Activated T-helper 2 cell treated with anti-CD3 and anti-CD28 coated beads, Interferon-gamma antibody, Interleukin-2, Interleukin-4, amounts not matched to agents 10 μg/mL and 5 μg/mL and 100 μg/mL, durations not matched to agents 14 hours and 24 hours and 36 hours (primary cell): ENCODE measurements at places on chromosomes 6 and 20. TPM values are rescaled to one million over a fixed set of nuclear protein-coding genes. Genes with fewer than 3 reads are reported as not detected.

Gene ERVFRD-1
- total RNA-seq, result not detected in 2 replicates

Gene KIAA1755
- total RNA-seq, result not detected in 2 replicates

Gene DAAM2
- not detected in 2 replicates for total RNA-seq

- DNase-seq, result no peak
Measured at GRCh38 chr6:2563635-2564034, 187.1 kb downstream of the MYLK4 start.

GRCh38 chr6:151408858-151409257, 17.5 kb upstream of the ZBTB2 start:
- no peak for DNase-seq

- no peak for DNase-seq
Measured at GRCh38 chr6:57162028-57162427, 10.1 kb upstream of the BAG2 start.

- no peak for DNase-seq
Measured at GRCh38 chr20:5621305-5621704, 128.9 kb upstream of the SHLD1 start.

- no peak for DNase-seq
Measured at GRCh38 chr20:35299780-35300179, 7.6 kb upstream of the FAM83C start.

DNA sequence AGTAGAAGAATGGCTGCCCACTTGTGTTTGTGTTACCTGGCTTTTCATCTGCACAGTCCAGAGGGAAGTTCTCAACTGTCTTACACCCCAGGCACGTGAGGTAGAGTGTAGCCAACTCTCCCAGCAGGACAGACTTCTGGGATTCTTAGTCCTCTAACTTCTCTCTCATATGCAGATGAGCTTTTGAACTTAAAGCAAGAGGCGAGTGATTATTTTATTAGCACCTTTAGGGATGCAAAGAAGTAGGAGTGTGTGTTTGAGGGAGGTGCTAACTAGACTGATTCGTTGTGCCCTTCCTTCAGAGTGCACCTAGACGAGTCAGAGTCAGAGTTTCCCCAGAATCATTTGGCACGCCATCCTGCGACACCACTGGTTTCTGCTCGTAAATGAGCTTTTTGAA, 10.8 kb downstream of the CDYL start:
- DNase-seq, result no peak

DNA sequence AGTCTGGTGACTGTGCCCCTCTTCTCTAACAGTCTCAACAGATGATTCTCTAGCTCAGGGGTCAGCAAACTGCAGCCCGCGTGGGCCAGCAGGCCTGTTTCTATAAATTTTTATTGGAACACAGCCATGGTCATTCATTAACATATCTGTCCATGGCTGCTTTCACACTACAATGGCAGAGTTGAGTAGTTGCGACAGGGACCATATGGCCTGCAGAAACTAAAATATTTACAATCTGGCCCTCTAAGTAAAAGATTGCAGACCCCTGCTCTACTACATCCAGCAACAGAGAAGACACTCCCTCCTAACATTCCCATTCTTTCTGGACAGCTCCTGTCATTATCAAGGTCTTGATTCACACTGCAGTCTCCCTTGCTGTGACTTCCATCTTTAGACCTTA, 45.2 kb downstream of the PLAGL2 start:
- no peak for DNase-seq

- DNase-seq, result no peak
Measured at GRCh38 chr6:166406197-166406596, 23.5 kb upstream of the MPC1 start.

DNA sequence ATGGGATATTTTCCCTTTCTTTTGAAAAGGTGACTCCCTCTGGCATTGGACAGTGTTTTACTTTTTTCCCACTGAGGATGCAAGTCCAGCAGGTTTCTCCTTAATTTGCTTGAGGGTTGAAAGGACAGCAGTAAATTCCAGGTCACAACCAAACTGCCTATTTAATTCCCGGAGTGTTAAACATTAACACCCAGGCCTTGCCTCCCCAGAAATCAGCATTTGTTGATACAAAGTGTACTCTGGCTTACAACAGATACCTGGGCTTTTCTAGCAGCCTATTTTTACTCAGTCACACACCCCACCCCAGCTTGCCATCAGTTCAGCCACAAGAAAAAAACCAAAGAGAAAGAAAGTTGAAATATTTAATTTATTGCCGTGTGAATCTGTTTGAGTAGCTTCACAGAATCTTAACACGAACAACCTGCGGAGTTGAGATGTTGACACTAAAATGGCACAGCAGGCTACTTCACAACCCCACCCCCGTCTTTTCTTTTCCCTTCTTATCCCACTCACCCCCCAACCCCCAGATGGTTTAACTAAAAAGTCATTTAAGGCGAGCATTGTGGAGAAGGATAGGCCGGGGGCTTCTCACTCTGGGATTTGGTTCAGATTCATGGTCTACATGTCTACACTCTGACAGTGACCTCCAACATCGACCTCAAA, 45.7 kb downstream of the MYLIP start:
- DNase-seq, result no peak

DNA sequence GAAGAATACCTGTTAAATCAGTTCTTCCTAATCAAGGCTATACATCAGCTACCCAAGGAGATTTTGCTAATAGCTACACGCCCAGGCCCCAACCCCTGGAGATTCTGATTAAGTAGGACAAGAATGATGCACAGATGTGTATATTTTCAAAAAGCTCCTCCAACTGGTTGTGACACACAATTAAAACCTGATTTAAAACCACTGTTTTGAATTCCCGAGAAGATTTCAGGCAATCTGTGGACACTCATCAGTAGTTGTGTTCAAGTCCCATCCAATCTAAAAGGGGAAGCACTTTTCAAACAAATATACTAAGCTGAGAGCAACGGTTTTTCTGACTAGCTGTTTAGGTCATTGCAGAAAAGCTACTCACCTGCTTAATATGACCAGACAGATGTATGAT, 118.9 kb upstream of the NHSL1 start:
- DNase-seq, result no peak

DNA sequence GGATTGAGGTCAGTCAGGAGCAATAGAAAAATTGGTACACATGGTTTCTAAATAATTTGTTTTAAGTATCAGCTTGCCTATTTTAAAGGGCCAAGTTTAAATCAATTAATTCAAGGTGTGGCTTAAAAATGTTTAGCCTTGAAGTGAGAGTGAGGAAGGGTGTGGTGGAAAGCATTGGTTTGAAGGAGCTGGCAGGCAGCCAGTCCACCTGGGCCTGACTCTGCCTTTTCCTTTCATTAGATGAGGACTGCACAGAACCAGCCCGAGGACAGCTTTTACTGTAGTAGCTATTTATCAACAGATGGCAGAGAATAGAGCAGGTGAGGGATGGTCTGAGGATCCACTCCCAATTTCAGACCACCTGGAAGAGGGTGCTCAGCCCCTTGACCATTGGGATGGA, 42.4 kb downstream of the DHX35 start:
- DNase-seq, result no peak

- no peak for DNase-seq
Measured at GRCh38 chr6:119148098-119148824, 69.8 kb upstream of the FAM184A start.
